Tibial nerve (tissue), 4 donors: ENCODE measurements at places on chromosomes 1 and 21. TPM values are rescaled to one million over a fixed set of nuclear protein-coding genes. Genes with fewer than 3 reads are reported as not detected.

PBX1 gene
- total RNA-seq, result 25.8 TPM

HSD3B1 gene
- total RNA-seq, result not detected

ASCL5 gene
- not detected for total RNA-seq

CD1E gene
- total RNA-seq, result not detected

FAM167B gene
- total RNA-seq, result 1.4 TPM

PCBP3 gene
- 13.4 TPM for total RNA-seq

ADAMTS4 gene
- 54.9 TPM for total RNA-seq

LEFTY1 gene
- total RNA-seq, result not detected

CRABP2 gene
- total RNA-seq, result 13.2 TPM

TRIM67 gene
- not detected for total RNA-seq

ICOSLG gene
- total RNA-seq, result 3.3 TPM

ADAM30 gene
- total RNA-seq, result not detected

SMYD2 gene
- 23.7 TPM for total RNA-seq

KIF14 gene
- not detected for total RNA-seq

FCRL4 gene
- total RNA-seq, result not detected

ASAP3 gene
- total RNA-seq, result 98.6 TPM

TMEM200B gene
- total RNA-seq, result 19.8 TPM

BNIPL gene
- 1.3 TPM for total RNA-seq

PER3 gene
- total RNA-seq, result 30.3 TPM

APOBEC4 gene
- total RNA-seq, result not detected

F3 gene
- 166 TPM for total RNA-seq

EXO1 gene
- 0.39 TPM for total RNA-seq

PAX7 gene
- not detected for total RNA-seq

UMODL1 gene
- not detected for total RNA-seq

CELA2B gene
- total RNA-seq, result not detected

KRTAP19-1 gene
- total RNA-seq, result not detected

EFNA3 gene
- total RNA-seq, result 1.2 TPM

LPAR3 gene
- 1.5 TPM for total RNA-seq

HORMAD1 gene
- 3.6 TPM for total RNA-seq

MTARC1 gene
- 32.2 TPM for total RNA-seq

LDLRAD1 gene
- not detected for total RNA-seq

CELA3B gene
- total RNA-seq, result 2.3 TPM

ZBTB8A gene
- total RNA-seq, result 10.3 TPM

CLCA1 gene
- total RNA-seq, result not detected

SPATA45 gene
- total RNA-seq, result not detected

C1orf56 gene
- total RNA-seq, result 5.5 TPM

NCMAP gene
- 150 TPM for total RNA-seq

QSOX1 gene
- total RNA-seq, result 41.0 TPM

TCHH gene
- under 0.01 TPM for total RNA-seq

HSD11B1 gene
- total RNA-seq, result 21.3 TPM

TRIM58 gene
- total RNA-seq, result 3.9 TPM

OR10Z1 gene
- total RNA-seq, result not detected

KMO gene
- total RNA-seq, result 0.60 TPM

IFI16 gene
- 105 TPM for total RNA-seq

RBM11 gene
- total RNA-seq, result 13.8 TPM

KRTAP7-1 gene
- not detected for total RNA-seq

PCAT6 gene
- not detected for total RNA-seq

TINAGL1 gene
- total RNA-seq, result 227 TPM

CA14 gene
- 0.22 TPM for total RNA-seq

EDARADD gene
- 0.42 TPM for total RNA-seq

BMP8B gene
- total RNA-seq, result 32.1 TPM

SRM gene
- 102 TPM for total RNA-seq

LY9 gene
- total RNA-seq, result 1.9 TPM

TPRG1L gene
- total RNA-seq, result 38.8 TPM

FYB2 gene
- not detected for total RNA-seq

ATP6V1G3 gene
- total RNA-seq, result not detected

FAAH gene
- 131 TPM for total RNA-seq

EDN2 gene
- not detected for total RNA-seq

TNFRSF9 gene
- total RNA-seq, result not detected
